Hepatic stellate cell (primary cell): ENCODE measurements at places on chromosomes 16 and 17.

GRCh38 chr17:40457964-40458791 is 14.9 kb downstream of the IGFBP4 start:
- DNase-seq: peak; percentile 90

DNA sequence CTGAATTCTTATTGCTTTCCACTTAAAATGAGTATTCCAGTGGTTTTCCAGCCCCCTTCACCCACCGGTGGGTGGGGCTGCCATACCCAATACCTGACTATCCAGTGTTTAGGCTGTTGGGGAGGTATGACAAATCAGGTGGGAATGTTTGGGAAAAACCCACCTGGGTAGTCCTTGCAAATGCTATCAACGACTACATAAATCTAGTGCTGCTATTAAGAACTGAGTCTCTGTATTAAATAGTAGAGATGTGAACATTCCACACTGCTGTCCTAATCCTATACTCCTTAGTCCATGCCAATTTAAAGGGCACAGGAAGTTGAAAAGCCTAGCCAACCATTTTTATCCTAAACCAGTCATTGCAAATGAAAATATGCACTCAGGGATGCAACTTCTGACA is 126.6 kb downstream of the AXIN2 start:
- DNase-seq: no peak

- DNase-seq: no peak
These were observed 74.5 kb upstream of the PMFBP1 start for GRCh38 chr16:72246423-72246822.

DNA sequence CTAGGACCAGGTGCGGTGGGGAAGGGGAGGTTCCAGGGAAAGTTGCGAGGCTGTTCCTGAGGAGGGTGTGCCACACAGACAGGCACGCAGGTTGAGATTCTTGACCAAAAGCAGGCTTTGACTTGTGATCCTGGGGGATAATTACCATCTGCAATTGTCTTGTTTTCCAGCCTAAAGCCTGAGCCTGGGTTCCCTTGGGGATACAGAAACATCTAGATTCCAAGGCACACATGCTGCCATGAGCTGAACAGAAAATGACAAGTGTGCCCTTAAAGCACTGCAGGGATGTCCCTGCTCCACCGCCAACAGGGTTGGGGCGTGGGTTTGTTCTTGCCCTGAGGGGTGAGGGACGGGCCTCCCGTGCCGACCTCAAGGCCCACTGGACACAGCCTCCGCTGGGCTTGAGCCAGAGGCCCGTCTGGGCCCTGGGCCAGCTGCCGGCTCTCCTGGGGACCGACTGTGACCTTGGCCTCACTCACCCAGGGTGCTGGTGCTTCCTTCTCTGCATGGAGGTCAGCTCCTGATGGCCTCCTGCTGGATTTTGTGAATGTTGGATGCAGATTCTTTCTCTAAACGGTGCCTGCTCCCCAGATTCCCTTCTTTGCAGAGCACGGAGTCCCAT is 14.0 kb downstream of the CA5A start:
- DNase-seq: no peak

DNA sequence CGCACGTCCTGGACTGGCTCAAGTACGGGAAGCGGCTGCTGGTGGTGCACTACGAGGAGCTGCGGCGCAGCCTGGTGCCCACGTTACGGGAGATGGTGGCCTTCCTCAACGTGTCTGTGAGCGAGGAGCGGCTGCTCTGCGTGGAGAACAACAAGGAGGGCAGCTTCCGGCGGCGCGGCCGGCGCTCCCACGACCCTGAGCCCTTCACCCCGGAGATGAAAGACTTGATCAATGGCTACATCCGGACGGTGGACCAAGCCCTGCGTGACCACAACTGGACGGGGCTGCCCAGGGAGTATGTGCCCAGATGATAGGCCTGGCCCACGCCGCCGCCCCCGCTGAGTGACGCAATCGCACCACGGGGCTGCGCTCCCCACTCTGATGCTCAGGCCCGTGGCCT is 50.2 kb downstream of the WSCD1 start:
- no peak for DNase-seq

GRCh38 chr16:14168146-14168545 is 97.0 kb downstream of the MRTFB start:
- DNase-seq: no peak

DNA sequence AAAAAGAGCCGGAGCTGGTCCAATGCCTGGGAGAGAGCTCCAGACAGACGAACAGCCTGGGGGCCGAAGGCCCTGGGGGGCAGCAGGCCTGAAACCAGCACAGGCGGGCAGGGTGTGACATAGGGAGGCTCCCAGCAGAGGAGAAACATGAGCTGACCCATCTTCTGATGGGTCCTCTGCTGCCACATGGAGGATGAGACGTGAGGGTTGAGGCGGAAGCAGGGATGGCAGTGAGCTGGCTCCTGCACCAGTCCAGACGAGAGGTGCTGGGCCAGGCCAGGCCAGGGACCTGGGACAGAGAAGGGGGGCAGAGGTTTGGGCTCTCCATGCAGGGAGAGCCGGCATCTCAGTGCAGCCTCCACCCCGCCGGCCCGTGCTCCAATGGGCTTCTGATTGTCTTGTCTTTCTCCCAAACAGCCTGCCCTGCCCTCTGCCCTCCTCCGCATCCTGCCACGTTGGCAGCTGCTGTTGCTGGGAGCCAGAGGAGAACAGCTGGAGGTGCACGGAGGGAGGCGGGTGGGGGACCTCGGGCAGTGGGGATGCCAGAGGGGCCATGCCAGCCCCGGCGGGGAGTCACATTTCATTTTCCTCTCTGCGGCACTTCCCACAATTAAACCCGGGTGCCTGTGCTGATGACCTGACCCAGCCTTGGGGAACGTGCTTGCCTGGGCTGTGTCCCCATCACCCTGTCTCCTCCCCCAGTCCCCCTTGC is 139.1 kb upstream of the GSE1 start:
- no peak for DNase-seq

DNA sequence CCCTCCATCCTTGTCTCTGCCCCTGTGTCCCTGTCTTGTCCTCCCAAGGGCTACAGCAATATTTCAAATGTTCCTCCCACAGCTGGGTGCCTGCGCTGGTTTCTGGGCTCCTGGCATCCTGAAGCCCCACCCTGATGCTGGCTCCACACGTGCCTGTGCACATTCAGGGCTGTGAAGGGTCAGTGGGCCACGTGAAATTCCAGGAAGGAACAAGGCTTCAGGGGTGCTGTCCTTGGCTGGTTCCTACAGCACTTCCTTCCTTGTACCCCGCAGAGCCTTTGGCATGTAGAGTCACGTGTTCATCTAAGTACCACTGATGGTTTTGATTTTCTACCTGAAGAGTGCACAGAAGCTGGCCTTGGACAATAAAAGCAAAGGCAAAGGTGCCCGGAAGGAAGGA is 57.7 kb upstream of the NLK start:
- DNase-seq: no peak

DNA sequence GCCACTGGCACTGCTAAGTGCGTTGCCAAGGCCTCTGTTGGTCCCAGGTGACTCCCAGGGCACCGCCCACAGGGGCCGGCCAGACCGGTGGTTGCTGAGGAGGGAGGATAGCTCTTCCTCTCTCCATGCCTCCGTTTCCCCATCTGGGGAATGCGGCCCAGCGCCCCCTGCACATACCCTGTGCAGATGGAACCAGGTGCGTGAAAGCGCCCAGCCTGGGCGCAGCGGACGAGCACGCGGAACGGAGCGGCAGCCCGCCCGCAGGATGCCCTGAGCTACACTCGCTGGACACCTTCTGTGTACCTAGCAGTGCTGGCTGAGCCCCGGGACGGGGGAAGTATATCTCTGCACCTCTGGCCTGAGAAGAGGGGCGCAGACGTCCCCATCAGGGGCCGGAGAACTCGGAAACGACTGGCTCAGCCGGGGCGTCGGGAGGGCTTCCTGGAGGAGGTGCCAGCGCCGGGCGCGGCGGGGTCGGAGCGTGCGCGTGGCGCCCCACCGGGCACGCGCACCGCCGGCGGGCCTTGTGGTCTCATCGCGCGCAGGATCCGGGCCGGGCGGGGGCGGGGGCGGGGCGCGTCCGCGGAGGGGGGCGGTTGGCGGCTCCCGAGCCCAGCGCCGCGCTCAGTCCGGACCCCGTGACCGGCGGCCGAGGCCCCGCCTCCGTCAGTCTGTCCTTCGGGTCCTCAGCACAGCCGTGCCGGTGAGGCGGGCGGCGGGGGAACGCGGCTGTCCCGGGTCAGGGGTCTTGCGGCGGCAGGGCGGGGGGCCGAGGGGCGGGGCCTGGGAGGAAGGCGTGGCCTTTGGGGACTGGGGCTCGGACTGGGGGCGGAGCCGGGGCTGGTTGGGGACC is at the start of the genes CCDC78 and HAGHL:
TSS of gene CCDC78 (minus strand) at position 6 of the 853 bp plus-strand sequence. CDS start 76 bp downstream, outside the sequence.
TSS of gene HAGHL (plus strand) at position 669 of the 853 bp plus-strand sequence. CDS start 404 bp downstream, outside the sequence.
- DNase-seq: no peak

DNA sequence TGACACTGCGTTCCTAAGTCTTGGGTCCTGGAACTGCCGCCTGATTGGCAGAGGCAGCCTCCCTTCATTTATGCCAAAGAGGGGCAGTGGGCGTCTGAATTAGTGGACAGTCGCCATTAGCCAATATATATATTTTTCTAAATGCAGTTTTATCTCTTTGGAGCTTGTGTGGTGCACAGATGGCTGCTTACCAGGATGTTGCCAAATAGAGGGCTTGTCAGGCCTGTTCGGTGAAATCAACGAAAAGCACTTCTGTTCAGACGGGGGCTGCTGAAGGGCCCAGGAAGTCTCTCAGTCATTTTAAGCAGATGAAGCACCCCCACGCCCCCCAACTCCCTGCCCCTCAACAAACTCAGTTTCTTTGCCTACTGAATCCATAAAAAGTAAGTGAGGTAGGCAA is 66.0 kb downstream of the RAP1GAP2 start:
- DNase-seq: no peak

GRCh38 chr17:75664099-75664549 is 2.8 kb downstream of the RECQL5 start:
- DNase-seq: no peak

DNA sequence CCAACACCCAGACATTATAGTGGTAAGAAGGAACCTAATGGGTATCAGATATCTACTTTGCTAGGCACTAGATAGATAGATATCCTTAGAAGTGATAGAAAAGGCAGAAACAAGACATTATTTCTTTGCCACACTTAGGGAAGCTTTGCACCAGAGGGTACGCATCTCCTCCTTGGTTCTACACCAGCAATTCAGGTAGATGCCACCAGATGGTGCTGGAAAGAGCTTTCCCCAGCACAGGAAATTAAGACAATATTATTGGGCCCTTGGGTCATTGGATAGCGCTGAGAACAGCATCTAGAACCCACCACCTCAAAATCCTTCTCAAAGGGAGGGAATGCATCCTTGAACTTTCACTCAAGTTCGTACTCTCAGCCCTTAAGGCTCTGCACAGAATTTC is 173.8 kb upstream of the CCL2 start:
- DNase-seq: peak; percentile 11

DNA sequence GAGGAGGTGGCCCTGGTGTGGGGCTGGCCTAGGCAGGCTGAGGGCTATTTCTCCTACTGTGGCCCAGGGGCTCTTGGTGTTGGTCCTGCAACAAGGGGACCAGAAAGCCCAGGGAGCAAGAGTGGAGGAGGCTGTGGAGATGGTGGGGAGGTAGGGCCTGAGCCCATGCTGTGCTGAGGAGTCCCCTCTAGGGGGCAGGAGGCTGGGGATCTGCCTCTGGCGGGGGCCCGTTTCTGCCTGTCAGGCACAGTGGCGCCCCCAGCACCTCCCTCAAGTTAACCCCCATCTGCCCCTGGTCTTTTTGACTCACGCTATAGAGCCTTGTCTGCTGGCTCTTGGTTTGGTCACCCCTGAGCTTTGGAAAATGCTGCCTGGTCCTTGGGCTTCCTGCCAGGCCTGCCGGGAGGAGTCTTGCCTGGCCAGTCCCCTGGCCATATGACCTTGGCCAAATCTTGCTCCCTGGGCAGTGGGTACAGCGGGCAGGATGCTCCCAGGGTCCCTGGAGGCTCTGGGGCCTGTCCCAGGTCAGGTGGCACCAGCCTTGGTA is 5.9 kb downstream of the BAIAP2 start:
- peak; percentile 46 for DNase-seq

GRCh38 chr16:56436258-56436657 is 10.9 kb upstream of the AMFR start:
- no peak for DNase-seq

- DNase-seq: no peak
These were observed 24.6 kb downstream of the CCDC182 start for GRCh38 chr17:57720386-57721035.

DNA sequence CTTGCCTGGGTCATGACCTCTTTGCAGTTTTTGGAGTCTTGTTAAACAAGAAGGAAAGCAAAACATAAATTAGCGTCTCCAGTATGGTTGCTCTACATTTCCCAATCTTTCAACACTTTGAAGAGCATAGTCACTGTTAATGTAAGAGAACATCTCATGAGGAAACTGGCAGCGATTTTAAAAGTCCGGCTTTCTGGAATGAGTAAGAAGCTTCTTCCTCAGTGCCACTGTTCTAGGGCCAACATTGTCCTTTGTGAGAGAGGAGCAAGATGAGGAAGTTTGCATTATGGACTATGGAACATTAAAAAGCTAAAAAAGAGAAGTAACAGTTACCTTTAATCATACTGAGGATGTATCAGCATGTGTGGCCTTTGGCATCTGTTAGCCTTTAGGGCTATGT is 73.1 kb downstream of the WNT3 start:
- DNase-seq: no peak
